Pons (tissue), 1 donor: ENCODE measurements at places on chromosomes 12 and 14.

DNA sequence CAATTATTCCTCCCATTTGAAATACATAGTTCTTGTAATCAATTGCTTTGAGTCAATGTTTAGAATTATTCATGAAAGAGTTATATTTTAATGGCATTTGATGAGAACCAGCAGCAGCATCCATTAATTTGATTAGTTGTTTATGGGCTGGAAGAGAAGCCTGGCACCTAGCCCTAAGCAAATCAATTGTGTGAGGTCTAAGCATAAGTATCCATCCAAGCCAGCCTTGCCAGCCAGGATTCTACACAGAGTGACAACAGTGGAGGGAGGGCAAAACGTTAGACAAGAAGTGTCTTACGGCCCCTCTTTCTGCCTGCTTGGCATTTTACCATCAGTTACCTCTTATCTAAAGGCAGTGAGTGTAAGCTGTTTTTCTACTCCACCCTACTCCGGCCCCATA lies 478.5 kb downstream of the NELL2 start:
- DNase-seq: no peak

- DNase-seq: no peak
Measured at GRCh38 chr12:77924703-77925102, 94.0 kb downstream of the NAV3 start.

- DNase-seq: no peak
Measured at GRCh38 chr14:99035712-99036610, 236.0 kb downstream of the BCL11B start.

- DNase-seq: peak; percentile 74
Measured at GRCh38 chr14:31934767-31935266, 142.3 kb upstream of the ARHGAP5 start.
